ENCODE measurements at places on chromosomes 2 and 18. TPM values are rescaled to one million over a fixed set of nuclear protein-coding genes. Genes with fewer than 3 reads are reported as not detected.
A peak's percentile ranks its signal among the peaks of the same experiment; 100 is the strongest.

DNA sequence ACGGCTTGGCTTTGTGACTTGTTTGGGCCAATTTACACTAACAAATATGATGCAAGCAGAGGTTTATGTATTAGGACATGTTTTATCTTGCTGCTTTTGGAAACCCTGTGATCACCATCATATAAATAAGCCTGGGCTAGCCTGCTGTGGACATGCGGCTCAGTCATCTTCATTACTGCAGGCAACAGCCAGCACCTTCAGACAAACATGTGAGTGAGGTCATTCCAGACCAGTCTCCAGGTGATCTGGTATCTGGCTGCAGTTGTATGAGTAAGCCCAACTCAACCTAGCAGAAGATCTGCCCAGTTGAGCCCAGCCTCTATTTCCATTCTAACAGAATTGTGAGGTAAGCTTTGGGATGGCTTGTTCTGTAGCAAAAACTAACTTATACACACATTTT lies 254.6 kb upstream of the ATP5MC3 start:
- H3K27ac ChIP-seq = no peak overlapping the region
- no peak overlapping the region for H3K4me3 ChIP-seq

- no peaks in the 10 kb centered on the region for H3K4me1 ChIP-seq
- no peak overlapping the region for H3K27ac ChIP-seq
- no peaks in the 10 kb centered on the region for H3K27me3 ChIP-seq
- DNase-seq = peak; percentile 80
These were observed 152.9 kb downstream of the LPIN1 start for GRCh38 chr2:11899264-11899818.

Gene OR6B3
- total RNA-seq = not detected

Gene SIX2
- not detected for total RNA-seq

GRCh38 chr18:13775058-13775457 lies 48.6 kb downstream of the RNMT start:
- H3K27me3 ChIP-seq = no peaks in the 10 kb centered on the region
- H3K4me3 ChIP-seq = no peak overlapping the region
- no peaks in the 10 kb centered on the region for H3K4me1 ChIP-seq
- DNase-seq = no peak
- H3K27ac ChIP-seq = no peak overlapping the region

Gene ATP5F1A
- 591 TPM for total RNA-seq

Gene RGPD4
- total RNA-seq = not detected

Gene ABCG5
- total RNA-seq = not detected

Gene APOB
- under 0.01 TPM for total RNA-seq

GRCh38 chr2:10289891-10290290 lies 12.8 kb upstream of the HPCAL1 start:
- no peak overlapping the region for H3K27ac ChIP-seq
- peaks cover 5% of the 10 kb centered on the region for H3K4me1 ChIP-seq
- no peak overlapping the region for H3K4me3 ChIP-seq
- no peaks in the 10 kb centered on the region for H3K27me3 ChIP-seq
- H3K36me3 ChIP-seq = no peaks in the 10 kb centered on the region

- no peak overlapping the region for H3K4me3 ChIP-seq
- no peaks in the 10 kb centered on the region for H3K27me3 ChIP-seq
- no peak overlapping the region for H3K27ac ChIP-seq
- H3K36me3 ChIP-seq = peaks cover 3% of the 10 kb centered on the region
These were observed 12.6 kb downstream of the DHX57 start for GRCh38 chr2:38863061-38863695.

- DNase-seq = peak; percentile 82
- no peak overlapping the region for H3K27ac ChIP-seq
- H3K27me3 ChIP-seq = no peaks in the 10 kb centered on the region
- peaks cover 6% of the 10 kb centered on the region for H3K4me1 ChIP-seq
- H3K36me3 ChIP-seq = no peaks in the 10 kb centered on the region
- no peak overlapping the region for H3K4me3 ChIP-seq
These were observed 19.6 kb downstream of the RAMP1 start for GRCh38 chr2:237879058-237879430.

DNA sequence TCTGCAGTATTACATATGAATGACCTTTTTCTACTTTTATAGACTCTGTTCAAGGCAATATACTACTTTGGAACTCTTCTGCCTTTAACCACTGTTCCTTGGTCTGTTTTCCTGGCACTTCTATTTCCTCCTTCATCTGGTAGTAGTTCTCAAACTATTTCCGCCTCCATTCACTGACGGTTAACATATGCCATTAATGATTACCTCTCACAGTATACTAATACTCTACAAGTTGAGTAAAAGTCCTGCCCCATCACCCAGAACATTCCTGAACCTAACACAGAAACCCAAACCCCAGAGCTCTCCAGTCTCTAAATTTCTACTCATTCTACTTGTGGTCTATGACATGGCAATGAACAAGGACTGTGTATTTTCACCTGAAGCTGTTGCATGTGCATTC lies 4.5 kb downstream of the GFPT1 start:
- H3K4me1 ChIP-seq = peaks cover 8% of the 10 kb centered on the region
- DNase-seq = no peak
- H3K27me3 ChIP-seq = no peaks in the 10 kb centered on the region

DNA sequence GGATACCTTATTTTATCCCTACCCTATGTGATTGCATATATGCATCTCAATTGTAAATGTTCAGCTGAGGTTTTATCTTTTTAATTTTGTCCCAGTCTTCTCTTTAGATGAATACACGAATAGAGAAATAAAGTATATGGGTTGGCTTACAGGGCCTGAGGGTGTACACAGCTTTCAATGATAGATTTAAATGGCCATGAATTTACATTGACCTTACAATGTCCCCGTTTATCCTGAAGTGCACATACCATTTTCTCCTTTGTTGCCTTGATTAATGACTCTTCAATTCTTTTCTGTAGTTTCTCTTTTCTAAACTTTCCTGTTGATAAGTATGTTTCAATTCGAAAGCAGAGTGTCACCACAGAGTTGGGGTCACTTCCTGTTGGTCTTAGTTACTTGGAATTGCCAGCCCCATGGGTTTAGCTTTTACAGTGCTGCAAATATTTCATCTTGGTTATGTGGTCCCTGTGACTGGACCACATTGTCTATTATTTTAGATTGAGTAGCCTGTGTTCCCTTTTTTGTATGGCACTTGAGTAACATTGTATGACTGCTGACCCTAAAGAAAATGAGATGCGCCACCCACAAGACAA lies 1616.3 kb upstream of the ACVR2A start:
- no peaks in the 10 kb centered on the region for H3K27me3 ChIP-seq
- no peak for DNase-seq
- no peaks in the 10 kb centered on the region for H3K36me3 ChIP-seq

DNA sequence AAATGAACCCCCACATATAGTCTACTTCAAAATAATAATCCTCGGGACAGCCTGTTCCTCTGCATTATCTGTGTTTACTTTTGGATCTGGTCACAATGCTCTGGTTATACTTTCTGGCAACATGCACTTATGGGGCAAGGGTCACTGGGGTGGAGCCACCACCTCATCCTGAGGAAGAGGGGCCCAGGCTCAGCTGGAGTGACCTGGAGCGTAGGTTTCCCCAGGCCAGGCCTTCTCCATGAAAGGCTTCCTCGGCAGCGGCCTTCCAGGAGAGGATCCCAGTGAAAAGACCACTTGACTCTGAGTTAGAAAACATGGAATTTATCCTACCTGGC lies 237.4 kb downstream of the SETBP1 start:
- H3K27me3 ChIP-seq = no peaks in the 10 kb centered on the region
- peaks cover 2% of the 10 kb centered on the region for H3K4me1 ChIP-seq
- no peak overlapping the region for H3K27ac ChIP-seq
- no peak overlapping the region for H3K4me3 ChIP-seq
- no peak for DNase-seq

DNA sequence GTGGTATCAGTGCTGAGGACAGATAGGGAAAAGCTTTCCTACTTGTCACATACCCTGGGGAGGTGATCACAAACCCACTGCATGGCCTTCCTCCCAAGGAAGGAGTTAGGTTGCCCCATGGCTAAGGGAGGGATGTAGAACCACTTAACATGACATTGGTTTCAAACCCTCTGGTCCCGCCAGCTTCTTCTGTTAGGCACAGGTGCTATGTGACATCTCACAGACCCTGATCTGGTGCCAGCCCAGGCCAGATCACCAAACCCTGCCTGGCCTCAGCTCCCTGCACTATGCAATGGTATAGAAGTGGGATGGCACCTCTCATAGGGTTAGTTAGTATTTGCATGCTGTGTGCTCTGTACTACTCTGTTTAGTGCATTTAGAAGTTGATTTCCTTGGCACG lies 58.0 kb downstream of the TCF7L1 start:
- no peaks in the 10 kb centered on the region for H3K36me3 ChIP-seq
- no peak overlapping the region for H3K27ac ChIP-seq
- DNase-seq = no peak
- H3K27me3 ChIP-seq = peaks cover 3% of the 10 kb centered on the region

Measured in fibroblast of lung (primary cell).